Cortex of kidney (tissue), 1 donor: ENCODE measurements at places on chromosomes 11 and 22.

DNA sequence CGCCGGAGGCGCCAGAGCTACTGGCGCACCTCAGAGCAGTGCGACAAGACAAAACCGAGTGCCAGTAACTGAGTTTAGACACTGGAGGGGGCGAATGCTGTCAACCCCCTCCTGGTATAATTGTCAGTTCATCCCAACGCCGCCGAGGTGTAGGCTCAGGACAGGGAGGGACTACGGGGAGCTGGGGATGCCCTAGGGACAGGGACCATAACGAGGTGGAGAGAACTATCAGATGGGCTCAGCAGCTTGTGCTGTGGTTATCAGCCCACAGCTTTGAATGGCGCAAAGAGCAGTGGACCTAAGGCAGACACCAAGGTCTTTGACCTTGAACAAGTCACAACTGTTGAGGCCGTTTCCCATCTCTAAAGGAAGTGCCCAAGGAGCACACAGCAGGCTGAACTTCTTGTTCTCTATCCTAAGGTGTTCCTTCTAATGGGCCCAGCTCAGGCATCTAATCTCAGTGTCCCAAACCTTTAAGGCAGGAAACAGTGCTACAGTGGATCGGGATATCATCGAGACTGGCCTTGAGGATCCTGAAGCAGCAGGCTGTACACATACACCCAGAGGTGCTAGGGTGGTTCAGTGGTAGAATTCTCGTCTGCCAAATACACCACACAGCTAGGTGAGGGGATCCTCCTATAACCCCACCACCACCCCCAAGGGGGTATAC is 958 bp upstream of the TUT1 start:
- DNase-seq = no peak

GRCh38 chr11:75542088-75542438 is 16.3 kb upstream of the GDPD5 start:
- DNase-seq = no peak

- DNase-seq = no peak
Observed at GRCh38 chr11:27013781-27014361, 20.0 kb downstream of the FIBIN start.

DNA sequence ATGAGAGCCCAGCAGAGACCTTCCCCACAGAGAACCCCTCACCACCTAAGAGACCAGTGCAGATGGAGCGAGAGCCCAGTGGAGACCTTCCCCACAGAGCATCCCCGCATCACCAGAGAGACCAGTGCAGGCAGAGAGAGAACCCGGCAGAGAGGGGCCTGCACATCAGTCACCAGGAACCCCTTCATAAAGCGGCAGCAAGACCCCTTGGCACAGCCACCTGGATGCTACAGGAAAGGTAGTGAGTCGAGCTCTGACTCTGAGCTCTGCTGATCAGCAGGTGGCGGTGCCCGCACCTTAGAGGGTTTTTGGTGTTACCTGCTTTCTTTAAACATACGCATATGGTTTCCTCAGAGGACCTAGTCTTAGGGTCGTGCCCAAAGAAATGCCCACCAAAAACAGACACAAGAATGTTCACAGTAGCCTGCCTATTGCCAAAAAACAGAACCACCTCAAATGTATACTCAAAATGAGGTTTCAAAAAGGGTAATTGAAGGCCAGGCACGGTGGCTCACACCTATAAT is 678.7 kb downstream of the BRD1 start:
- DNase-seq = no peak

DNA sequence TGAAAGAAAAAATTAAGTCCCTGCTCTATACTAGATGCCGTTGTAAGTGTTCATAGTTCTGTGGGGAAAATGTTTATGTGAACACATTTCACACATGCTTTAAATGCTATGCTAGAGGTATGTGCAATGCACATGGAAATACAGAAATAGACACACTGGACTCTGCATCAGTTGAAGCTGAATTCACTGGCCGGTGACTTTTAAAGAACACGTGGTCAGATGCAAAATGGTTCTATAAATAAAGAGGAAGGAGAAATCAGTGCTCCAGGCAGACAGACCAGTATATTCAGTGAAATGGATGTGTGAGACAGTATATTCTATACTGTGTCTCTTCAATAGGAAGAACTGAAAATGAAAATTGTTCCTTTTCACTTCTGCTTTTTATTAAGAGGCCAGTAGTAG is 29.9 kb downstream of the TRPC6 start:
- DNase-seq = no peak

- no peak for DNase-seq
Observed at GRCh38 chr11:71566081-71566620, 788 bp downstream of the KRTAP5-10 start.

DNA sequence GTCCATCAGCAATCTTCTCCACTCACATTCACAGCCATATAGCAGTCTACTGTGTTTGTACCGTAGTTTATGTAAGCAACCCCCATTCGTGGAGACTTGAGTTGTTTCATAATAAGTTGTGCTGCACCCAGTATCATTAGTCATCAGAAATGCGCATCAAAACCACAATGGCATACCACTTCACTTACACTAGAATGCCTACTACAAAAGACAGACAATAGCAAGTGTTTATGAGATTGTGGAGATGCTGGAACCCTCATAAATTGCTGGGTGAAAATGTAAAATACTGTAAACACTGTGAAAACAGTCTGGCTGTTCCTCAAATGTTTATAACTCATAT is 133.3 kb downstream of the ATXN10 start:
- DNase-seq = no peak

DNA sequence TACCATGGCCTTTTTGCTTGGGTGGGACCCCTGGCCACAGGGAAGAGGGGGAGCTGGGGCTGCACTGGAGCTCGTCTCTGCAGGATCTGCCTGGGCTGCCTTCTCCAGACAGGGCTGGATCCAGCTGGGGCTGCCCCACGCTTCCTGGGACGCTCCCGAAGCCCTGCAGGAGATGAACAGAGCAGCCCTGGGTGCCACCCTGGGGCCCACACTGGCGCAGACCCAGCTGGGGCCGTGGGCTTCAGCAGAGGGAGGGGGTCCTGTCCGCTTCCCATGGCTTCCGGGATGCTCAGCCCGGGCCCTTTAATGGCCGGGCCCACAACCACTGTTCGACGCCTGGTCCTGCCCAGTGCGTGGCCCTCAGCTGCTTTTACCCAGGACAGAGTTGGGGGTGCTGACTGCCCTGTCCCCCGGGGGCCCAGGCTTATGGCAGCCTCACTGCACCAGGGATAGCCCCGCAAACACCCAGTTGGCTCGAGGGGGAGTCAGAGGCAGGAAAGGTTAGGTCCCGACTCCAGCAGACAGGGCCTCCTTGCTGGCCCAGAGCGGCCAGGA is 12.0 kb downstream of the TSPO start:
- no peak for DNase-seq

DNA sequence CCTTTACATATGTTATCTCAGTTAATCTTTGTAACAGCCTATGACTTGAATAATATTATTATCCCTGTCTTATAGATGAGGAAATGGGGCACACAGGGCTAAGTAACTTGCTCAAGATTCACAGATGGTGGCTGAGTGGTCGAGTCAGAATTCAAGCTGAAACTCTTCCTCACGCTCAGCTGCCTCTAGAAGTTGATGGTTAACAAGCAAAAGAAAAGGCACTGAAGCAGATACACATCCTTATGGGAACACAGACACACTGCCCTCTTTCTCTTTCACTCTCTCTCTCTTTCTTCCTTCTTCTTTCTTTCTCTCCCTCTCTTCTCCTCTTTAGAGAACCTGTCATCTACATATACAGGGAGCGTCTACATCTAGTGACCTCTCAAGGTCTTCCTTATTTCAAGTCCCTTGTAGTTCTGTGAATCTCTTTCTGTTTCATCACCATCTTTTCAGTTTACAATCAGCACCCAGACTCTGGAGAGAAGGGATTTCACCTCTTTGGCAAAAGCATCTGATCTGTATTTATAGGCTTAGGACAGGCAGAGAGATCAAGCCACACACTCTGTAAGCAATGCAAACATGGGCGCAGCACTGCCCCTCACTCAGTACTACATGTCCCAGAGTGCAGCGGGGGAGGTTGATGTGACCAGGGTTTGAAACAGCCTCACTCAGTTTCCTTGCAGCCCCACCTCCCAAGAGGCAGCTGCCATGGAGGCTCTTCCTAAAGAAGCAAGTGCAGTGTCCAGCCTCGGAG is 75.7 kb downstream of the GRAMD1B start:
- no peak for DNase-seq
